ENCODE measurements at places on chromosomes 4 and X. TPM values are rescaled to one million over a fixed set of nuclear protein-coding genes. Genes with fewer than 3 reads are reported as not detected.
A peak's percentile ranks its signal among the peaks of the same experiment; 100 is the strongest.

Gene MAOB
- total RNA-seq = not detected

Gene GPR82
- not detected for total RNA-seq

Gene PNMA6F
- not detected for total RNA-seq

Gene ZCCHC18
- 0.62 TPM for total RNA-seq

Gene NLGN3
- 0.28 TPM for total RNA-seq

Gene TMSB15B
- 10.4 TPM for total RNA-seq

Gene ANXA10
- total RNA-seq = not detected

Gene ANKRD50
- 14.3 TPM for total RNA-seq

- H3K27ac ChIP-seq = no peak overlapping the region
- H3K27me3 ChIP-seq = no peaks in the 10 kb centered on the region
- H3K4me1 ChIP-seq = no peaks in the 10 kb centered on the region
Observed at GRCh38 chr4:57924951-57925350, 814.8 kb upstream of the IGFBP7 start.

DNA sequence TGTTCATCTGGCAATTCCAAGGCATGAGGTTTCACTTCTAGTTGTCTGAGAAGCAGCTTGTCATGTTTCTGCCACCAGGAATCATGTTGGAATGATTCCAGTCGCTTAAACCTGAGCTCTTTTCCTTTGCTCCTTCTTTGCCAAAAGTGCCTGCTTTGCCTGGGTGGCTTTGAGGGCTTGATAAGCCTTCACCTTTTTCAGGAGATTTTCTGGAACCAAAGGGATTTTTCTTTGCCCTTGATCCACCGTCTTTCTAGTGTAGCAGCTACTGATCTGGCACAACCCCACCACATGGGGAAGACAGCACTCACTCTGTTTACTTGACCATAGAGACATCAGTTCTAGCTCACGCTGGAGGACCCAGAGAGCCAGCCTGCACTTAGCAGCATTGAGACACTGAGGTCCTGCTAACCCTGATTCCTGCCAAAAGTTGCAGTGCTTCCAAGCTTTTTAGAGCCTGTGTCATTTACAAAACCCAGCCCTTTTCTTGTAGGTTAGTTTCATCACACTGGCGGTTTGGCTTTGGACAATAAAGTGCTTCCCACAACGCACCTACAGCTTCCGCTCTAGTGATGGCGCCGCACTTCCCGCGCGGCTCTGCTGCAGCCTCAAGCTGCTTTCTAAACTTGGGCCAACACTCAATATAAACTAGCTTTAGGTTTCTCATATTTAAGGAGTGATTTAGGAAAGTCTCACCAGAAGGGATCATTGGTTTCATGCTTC, 7.3 kb upstream of the CCNI start:
- no peak overlapping the region for H3K27ac ChIP-seq
- H3K27me3 ChIP-seq = no peaks in the 10 kb centered on the region
- no peaks in the 10 kb centered on the region for H3K4me1 ChIP-seq
- H3K4me3 ChIP-seq = no peak overlapping the region

DNA sequence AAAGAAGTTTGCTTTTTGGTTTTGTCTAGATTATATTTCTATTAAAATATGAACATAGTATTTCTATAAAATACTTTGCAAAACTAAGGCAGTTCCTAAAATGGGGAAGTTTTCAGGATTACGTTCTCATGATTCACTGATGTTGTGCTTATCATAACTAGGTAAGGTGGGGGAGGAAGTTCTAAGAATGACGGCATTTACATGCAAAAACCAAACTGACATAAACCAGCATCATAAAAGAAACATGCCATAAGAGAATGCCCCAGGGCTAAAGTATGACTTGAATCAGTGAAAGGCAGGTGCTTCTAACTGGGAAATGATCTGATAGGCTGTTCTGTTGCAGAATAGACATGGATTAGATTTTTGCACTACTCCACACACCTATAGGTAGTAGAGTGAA, 204.7 kb upstream of the JADE1 start:
- no peak overlapping the region for H3K27ac ChIP-seq
- H3K27me3 ChIP-seq = no peaks in the 10 kb centered on the region
- peaks cover 4% of the 10 kb centered on the region for H3K4me1 ChIP-seq

DNA sequence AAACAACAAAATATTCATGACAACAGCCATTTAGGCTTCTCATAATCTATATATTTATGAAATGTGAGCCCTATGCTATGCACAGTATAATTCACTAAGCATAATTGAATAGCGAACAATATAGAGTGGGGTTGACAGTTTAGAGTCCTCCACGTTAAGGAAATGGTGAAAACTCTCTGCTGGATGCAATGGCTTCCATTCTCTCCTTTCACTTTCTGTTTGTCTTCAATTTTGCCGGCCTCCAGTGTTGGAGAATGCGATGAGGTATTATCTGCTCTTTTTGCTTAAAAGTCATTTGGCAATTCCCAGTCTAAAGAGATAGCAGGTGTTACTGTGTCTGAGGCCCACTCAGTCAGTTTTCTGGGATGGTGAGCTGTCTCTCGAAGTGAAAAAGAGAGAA, 52.1 kb downstream of the NPY5R start:
- H3K27ac ChIP-seq = no peak overlapping the region
- no peak for DNase-seq
- peak overlapping the region; percentile 28 for H3K4me3 ChIP-seq
- no peaks in the 10 kb centered on the region for H3K36me3 ChIP-seq

DNA sequence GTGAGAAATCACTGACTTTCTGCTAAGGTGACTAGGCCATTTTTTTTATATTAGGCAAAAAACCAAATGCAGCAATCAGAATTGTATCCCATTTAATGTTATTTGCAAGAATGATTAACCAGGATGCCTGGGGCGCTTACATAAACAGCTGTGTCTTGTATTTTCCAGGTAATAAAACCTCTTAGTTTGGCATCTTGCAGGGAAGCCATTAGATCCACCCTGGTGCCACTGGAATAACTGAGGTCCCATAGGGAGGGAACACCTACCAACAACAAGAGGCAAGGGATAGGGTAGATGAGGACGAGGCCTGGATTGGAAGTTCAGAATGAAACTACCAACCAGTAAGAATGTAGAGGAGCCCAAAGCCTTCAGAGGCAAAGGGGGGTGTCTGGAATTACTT, 288.3 kb downstream of the ARHGAP24 start:
- no peak for DNase-seq
- H3K27ac ChIP-seq = no peak overlapping the region
- H3K27me3 ChIP-seq = no peaks in the 10 kb centered on the region
- no peaks in the 10 kb centered on the region for H3K4me1 ChIP-seq

DNA sequence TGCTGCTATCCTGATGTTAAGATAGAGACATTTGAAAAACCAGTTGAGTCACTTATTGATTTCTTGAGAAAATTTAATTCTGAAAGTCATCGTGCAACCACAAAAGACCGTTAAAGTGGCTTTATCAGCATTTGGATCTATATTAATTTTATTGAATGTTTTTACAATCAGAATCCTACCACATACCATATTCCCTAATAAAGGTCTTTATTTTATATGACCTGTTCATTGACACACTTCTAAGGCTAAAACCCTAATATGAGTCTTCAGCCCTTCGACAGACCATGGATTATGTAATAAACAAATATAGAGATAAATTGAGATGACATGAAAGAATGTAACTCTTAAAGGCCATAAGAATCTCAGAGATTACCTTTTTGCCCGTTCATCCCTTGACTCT, 68.1 kb downstream of the BANK1 start:
- H3K27me3 ChIP-seq = no peaks in the 10 kb centered on the region
- no peaks in the 10 kb centered on the region for H3K4me1 ChIP-seq
- no peak for DNase-seq
- H3K36me3 ChIP-seq = no peaks in the 10 kb centered on the region

DNA sequence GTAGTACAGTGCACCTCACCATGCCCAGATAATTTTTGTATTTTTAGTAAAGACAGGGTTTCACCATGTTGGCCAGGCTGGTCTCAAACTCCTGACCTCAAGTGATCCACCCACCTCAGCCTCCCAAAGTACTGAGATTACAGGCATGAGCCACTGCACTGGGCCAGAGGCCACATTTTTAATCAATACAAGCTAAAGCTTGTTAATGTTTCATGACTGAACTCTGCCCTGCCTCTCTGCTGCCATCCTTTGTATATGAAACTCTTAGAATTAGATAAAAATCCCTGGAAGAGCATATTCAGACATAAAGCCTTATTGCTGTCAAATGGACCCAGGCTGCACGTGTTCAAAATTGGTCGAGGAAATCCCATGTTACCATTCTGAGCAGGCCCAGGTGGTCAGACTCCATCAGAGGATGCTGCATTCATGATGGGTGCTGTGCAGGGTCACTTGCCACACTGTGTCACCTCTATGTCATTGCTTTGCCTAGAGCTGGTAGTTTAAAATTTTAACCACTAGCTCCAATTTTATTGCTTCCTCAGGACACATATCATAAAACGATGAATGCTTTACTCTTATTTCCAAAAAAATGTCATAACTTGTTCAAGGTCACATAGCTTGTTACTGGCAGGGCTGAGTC, 45.2 kb downstream of the LNX1 start:
- H3K4me3 ChIP-seq = no peak overlapping the region
- no peak overlapping the region for H3K27ac ChIP-seq
- no peaks in the 10 kb centered on the region for H3K36me3 ChIP-seq
- no peaks in the 10 kb centered on the region for H3K27me3 ChIP-seq

DNA sequence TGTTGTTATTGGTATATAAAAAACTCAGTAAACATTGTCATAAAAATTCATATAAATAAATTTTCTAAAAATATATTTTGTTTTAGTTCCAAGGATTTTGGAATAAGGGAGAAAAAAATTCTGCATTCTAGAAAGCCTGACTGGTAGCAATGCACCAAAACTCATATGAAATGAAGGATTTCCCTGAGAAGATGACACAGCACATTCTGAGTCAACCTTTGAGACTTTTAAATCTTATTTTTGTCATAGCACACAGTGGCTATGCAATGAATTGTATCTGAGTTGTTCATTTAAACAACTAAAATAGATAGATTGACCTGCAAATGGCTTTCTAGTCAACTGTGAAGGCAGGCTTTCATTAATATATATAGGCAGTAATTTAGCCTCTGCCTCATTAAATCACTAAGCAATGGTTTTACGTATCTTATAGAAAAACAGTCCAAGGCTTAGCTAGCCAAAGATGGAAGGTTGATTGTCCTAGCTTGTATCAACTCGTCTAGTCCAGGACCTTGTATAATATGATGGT, 239.1 kb upstream of the NEIL3 start:
- DNase-seq = no peak
- H3K27ac ChIP-seq = no peak overlapping the region
- H3K27me3 ChIP-seq = no peaks in the 10 kb centered on the region
- H3K36me3 ChIP-seq = no peaks in the 10 kb centered on the region
- H3K4me3 ChIP-seq = no peak overlapping the region

DNA sequence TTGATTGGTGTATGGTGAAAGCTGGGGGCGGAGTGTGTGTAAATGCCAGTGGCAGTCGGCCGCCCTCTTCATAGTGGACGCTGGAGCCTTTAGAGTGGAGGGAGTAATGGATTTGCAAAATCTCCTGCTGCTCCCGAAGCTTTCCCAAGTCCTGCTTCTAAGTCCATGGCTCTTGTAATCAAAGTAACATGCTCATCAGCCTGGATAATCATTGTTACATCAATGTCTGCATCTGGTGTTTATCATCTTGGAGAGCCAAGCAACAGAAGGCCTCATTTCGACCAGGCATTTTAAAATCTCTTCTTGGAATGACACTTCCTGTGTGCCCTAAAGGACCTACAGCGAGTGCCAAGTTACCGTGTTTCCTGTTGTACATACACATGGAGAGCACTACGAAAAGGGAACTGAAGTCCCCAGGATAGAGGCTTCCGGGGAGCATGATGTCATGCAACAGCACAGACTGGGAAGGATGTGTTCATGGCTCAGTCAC, 32.2 kb downstream of the UNC5C start:
- no peak overlapping the region for H3K4me3 ChIP-seq
- H3K27me3 ChIP-seq = no peaks in the 10 kb centered on the region
- no peak overlapping the region for H3K27ac ChIP-seq

- no peak for DNase-seq
- no peak overlapping the region for H3K4me3 ChIP-seq
- no peaks in the 10 kb centered on the region for H3K36me3 ChIP-seq
- no peak overlapping the region for H3K27ac ChIP-seq
Observed at GRCh38 chrX:24341795-24342194, 18.6 kb upstream of the SUPT20HL1 start.

GRCh38 chrX:14896273-14896672, 23.1 kb downstream of the MOSPD2 start:
- no peaks in the 10 kb centered on the region for H3K36me3 ChIP-seq
- H3K27ac ChIP-seq = no peak overlapping the region
- no peaks in the 10 kb centered on the region for H3K27me3 ChIP-seq
- no peak for DNase-seq
- no peaks in the 10 kb centered on the region for H3K4me1 ChIP-seq

DNA sequence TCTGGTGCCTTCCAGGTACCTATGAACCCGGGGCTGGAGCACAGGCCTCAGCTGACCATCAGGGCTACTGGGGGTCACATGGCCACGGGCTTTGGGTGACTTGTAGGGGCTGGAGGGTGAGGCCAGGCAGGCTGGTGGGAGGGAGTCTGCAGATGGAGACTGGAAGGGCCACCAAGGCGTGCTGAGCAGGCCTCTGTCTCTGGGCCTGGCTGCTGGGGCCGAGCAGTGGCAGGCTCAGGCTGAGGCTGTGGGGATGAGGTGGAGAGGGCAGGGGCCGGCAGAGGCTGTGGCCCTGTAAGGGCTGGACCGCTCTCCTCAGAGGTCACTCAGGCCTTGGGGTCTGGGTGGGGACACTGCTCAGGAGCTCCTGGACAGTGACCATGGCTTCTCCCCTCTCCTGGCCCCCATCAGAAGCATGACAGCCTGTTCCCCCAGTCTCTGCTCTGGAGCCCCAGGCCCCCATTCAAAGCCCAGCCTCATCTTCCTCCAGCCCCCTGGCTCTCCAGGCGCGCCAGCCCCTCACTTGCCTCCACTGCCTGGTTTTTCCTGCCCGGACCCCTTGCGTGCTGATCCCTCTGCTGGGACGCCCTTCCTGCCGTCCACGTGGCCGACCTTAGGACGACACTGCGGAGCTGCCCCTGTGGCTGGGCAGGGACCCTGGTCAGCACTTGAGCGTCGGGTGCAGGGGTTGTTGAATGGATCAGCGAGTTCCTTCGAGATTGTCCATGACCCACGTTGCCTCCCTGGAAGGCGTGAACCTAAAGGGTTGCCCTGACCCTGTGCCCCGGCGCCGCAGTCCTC, 11.1 kb upstream of the NAT8L start:
- H3K36me3 ChIP-seq = no peaks in the 10 kb centered on the region
- no peak overlapping the region for H3K4me3 ChIP-seq
- no peak for DNase-seq

GRCh38 chrX:26922278-26922677, 540.9 kb downstream of the PPP4R3C start:
- H3K4me1 ChIP-seq = no peaks in the 10 kb centered on the region
- H3K36me3 ChIP-seq = no peaks in the 10 kb centered on the region
- no peak for DNase-seq
- no peak overlapping the region for H3K27ac ChIP-seq
- no peak overlapping the region for H3K4me3 ChIP-seq

GRCh38 chr4:69877453-69877852, 17.5 kb upstream of the SULT1E1 start:
- H3K4me1 ChIP-seq = no peaks in the 10 kb centered on the region
- H3K27me3 ChIP-seq = no peaks in the 10 kb centered on the region
- DNase-seq = no peak
- H3K27ac ChIP-seq = no peak overlapping the region
- H3K36me3 ChIP-seq = no peaks in the 10 kb centered on the region

- no peak overlapping the region for H3K27ac ChIP-seq
- H3K27me3 ChIP-seq = no peaks in the 10 kb centered on the region
- no peaks in the 10 kb centered on the region for H3K36me3 ChIP-seq
- no peak for DNase-seq
Observed at GRCh38 chrX:10555846-10556245, 64.5 kb downstream of the MID1 start.

Measured in Panc1 (cell line).